Activated naive CD8-positive, alpha-beta T cell treated with anti-CD3 and anti-CD28 coated beads, Interleukin-2, amount 10 ng/mL, durations not matched to agents 7 days and 5 days (primary cell): ENCODE measurements at places on chromosomes 6 and 20.

DNA sequence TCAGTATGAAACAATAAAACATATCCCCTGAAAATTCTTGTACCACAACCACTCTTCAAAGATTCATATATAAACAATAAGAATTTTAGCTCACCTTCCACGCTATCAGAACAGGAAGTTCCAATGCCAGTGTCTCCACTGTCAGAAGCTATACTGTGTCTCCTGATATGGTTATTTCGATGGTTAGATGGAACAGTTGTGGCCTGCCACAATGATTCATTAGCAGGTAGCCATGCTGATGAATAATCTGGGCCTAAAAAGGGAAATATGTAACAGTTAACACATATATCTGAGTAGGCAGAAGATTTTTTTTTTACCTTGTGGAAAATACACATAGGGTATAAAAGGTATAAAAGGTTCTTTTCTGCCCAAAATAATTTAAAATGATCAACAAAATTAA is 19.0 kb downstream of the CEP85L start:
- no peak for DNase-seq

DNA sequence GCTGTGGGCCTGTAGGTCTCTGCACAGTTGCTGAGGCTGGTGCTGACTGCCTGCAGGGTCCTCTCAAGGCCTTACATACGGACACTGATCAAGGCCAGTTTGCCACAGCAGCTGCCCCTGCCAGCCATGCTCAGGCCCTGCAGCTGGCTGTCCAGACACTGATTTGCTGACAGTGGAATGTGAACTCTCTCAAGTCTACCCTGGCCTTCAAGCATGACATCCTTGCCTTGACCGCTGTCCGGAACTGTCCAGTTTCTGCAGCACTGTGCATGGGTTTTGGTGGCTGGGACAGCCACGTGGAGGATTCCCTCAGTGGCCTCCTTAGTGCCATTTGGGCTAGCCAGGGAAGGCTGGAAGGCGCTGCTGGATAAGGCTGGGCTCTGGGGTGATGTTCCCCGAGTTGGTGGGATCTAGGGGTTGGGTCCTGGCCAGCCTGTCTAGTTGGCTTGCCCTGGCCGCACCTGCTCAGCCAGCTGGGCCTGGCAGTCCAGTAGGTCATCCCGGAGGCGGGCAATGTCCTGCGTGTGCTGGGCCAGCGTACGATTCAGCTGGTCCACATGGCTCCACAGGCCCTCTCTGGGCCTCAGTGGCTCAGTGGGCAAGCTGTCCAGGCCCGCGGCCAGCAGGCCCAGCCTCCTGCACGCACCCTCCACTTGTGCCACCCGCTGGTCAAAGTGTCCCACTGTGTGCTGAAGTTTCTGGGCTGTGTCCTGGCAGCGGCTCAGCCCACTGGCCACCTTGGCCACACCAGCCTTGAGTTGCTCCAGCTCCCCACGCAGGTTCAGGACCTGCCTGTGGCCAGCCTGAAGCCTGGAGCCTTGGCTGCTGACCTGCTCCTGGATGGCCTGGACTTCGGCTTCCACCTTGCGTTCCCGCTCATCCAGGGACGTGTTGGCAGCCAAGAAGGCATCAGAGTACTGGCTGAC is 5.5 kb downstream of the EMILIN3 start:
- DNase-seq, result no peak

DNA sequence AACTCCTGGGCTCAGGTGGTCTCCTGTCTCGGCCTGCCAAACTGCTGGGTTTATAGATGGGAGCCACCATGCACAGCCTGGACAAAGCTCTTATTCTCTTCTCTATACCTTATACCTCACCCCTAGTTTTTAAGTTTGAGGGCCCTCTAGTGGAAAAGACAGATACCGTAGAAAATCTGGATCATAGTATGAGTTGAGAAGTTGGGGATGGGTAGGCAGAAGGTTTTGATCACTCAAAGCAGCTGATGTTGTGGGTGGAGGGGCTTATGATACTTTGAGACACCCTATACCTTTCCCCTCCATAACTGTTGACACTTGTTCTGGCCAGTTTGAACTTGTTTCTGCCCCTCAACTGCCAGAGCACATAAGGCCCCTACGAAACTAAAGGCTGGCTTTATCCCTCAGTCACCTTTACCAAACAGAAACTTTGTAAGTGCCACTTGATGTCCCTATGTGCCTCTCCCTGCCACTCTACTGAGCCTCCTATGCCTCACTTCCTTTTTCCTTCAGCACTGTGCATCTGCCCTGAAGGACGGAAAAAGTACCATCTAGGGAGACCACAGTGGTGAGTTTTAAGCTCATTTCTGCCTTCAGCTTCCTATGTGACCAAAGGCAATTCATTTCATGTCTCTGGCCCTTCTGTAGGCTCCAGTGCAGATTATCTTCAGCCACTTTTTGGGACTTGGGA is 28.6 kb downstream of the RALY start:
- DNase-seq, result no peak

DNA sequence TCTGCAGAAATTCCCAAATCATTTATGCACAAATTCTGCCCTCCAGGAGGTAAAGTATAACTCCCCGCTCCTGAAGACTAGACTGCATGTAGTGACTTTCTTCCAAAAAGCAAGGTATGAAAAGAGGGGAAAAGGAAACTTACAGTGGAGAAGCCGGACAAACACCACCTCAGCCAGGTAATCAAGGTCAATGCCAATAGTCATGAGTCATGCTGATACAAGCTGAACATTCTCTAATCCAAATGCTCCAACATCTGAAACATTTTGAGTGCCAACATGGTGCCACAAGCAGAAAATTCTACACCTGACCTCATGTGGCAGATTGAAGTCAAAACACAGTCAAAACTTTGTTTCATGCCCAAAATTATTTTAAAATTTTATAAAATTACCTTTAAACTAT is 165.6 kb downstream of the FOXA2 start:
- no peak for DNase-seq

- DNase-seq, result no peak
Observed at GRCh38 chr20:16063881-16064280, 509.4 kb downstream of the KIF16B start.

DNA sequence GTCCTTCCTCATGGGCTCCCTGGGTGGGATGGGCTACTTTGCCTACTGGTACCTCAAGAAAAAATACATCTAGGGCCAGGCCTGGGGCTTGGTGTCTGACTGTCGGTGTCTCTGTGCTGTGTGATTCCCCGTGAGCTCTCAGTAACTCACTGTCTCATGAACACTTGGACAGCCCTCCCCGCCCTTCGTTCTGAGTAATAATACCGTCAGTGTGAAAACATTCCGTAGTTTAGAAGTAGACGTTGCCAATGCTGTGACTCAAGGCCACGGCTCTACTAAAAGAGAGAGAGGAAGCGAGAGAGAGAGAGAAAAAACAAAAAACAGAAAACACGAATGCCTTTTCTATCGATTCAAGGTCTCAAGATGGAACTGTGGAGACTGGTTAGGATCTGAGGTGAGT is 31.8 kb downstream of the FITM2 start:
- no peak for DNase-seq

- no peak for DNase-seq
Observed at GRCh38 chr6:137191236-137191635, 17.8 kb upstream of the IL22RA2 start.

- no peak for DNase-seq
Observed at GRCh38 chr6:9927275-9927674, 487.6 kb downstream of the TFAP2A start.

DNA sequence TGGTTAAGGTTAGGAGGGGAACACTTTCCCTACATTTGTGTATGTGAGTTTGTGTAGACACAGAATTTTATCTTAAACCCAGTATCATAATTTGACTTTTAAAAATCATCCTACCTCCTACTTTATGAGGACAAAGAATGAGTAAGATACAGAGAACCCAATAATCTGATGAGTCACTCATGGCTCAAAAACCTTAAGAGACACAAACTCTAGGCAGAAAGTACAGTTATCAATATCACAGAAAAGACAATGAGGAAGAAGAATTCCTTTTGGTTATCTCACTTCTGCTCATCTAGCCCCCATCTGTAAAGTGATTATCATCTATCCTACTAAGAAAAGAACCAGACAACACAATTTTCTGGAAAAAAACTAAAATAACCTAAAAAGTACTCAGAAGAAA is 87.7 kb downstream of the EPB41L2 start:
- DNase-seq, result no peak

DNA sequence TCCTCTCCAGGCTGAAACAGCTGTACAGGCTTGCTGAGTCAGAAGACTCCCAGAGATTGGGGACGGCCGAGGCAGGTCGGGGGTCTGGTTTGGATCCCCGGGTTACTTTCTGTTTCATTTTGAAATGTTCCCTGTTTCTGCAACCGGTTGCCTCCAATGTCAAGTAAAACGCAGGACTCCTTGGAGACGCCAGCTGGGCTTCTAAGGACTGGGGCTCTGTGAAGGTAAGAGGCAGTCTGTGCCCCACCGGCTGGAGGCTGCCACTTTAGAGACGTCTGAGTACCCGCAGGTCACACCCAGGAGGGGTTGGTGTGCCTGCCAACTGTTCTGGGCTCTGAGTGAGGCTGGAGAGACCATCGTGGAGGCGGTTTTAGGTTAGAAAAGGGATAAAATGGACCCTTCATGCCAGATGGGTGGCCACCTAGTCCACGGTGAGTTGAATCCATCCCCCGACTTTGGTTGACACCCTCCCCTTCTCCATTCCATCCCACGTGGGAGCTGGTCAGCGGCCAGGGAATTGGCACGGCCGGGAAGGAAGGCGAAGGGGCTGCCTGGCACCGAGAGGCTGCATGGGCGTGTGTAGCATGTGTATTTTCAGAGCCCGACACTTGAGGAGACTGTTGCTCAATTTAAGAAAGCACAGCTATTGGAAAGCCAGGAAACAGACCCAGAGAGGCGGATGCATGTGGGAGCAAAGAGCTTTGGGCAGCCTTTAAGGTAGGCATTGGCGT is 240.9 kb downstream of the PHACTR1 start:
- peak; percentile 49 for DNase-seq

GRCh38 chr6:125787791-125788190 is 3.0 kb upstream of the NCOA7 start:
- DNase-seq, result no peak

GRCh38 chr6:89008001-89008814 is 44.8 kb upstream of the RNGTT start:
- no peak for DNase-seq

DNA sequence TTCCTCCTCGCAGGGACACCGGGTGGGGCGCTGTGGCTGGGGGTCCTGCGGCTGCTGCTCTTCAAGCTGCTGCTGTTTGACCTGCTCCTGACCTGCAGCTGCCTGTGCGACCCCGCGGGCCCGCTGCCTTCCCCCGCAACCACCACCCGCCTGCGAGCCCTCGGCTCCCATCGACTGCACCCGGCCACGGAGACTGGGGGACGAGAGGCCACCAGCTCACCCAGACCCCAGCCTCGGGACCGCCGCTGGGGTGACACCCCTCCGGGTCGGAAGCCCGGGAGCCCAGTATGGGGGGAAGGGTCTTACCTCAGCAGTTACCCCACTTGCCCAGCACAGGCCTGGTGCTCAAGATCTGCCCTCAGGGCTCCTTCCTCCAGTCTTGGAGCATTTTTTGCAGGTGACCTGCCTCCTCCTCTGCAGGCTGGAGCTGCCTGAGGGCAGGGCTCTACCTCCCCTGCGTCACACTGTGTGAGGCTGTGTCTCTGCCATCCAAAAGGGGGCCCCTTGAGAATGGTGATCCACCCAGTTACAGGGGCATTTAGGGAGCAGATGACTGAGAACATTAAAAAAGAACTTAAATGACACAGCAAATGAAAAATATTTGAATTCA is 3.9 kb upstream of the CNPY3 start:
- no peak for DNase-seq

GRCh38 chr20:39699166-39699725 is 737.1 kb downstream of the DHX35 start:
- DNase-seq, result no peak

GRCh38 chr6:139751179-139751578 is 376.7 kb upstream of the CITED2 start:
- no peak for DNase-seq

GRCh38 chr6:138428944-138429598 is 25.0 kb downstream of the HEBP2 start:
- DNase-seq, result no peak

- DNase-seq, result no peak
Observed at GRCh38 chr20:58577139-58577806, 62.1 kb upstream of the APCDD1L start.

DNA sequence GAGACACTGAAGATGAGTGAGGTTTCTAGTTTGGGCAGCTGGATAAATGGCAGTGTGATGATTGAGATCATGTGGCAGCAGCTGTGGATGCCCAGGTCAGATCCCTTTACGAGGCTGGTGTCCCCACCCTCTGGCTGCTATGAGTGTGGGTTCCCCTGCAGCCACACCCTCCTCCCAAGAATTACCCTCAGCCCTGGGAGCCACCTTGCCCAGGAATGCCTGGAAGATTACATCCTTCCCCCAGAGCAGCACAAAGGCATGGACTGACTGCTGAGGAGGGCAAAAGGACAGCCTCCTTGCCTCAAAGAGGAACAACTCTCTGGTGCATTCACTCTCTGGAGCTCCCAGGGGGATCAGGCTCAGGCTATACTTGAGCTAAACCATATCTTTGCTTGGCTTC is 15.0 kb upstream of the PKHD1 start:
- no peak for DNase-seq

DNA sequence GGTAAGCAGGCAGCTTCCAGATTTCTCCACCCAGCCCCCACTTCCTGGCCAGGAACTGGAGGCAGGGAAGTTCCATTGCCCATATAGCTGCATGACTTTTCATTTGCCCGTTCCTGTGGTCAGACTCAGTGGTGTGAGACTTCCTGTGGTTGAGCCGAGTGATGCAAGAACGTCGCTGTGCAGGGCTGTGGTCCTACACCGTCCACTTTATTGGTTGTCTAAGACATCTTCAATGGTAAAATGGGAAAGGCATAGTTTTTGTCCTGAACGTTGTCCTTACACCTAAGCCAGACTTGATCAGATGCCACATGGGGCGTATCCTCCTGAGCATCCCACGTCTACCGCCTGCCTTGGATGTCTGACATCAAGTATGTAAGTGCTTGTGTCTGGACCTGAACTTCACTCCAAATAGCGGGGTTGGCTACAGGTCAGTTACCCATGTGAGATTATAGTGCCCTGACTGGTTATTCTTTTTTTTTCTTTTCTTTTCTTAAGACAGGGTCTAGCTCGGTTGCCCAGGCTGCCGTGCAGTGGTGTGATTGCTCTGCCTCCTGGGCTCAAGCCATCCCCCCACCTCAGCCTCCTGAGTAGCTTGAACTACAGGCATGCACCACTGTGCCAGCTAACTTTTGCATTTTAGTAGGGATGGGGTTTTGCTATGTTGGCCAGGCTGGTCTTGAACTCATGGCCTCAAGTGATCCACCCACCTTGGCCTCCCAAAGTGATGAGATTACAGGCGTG is 25.9 kb upstream of the GTSF1L start:
- peak; percentile 52 for DNase-seq

- DNase-seq, result no peak
Observed at GRCh38 chr6:29886701-29887100, 55.6 kb upstream of the HLA-A start.

DNA sequence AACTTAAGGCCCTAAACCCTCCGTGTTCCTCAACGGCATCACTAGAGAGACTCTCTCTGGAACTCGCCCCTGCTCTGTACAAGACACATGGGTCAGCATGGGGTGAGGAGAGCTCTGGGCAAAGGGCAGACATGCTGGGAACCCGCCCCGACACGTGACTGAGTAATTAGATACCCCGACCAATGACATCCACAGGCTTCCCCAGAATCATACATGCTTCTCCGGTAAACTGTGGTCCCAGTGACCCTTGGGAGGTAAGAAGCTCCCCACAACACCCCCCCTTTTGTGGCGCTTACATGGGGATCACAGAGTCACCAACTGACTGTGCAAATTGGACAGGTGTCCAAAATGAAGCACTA is 31.7 kb upstream of the RPS6KA2 start:
- no peak for DNase-seq
